ENCODE measurements at places on chromosomes 11 and 22.

DNA sequence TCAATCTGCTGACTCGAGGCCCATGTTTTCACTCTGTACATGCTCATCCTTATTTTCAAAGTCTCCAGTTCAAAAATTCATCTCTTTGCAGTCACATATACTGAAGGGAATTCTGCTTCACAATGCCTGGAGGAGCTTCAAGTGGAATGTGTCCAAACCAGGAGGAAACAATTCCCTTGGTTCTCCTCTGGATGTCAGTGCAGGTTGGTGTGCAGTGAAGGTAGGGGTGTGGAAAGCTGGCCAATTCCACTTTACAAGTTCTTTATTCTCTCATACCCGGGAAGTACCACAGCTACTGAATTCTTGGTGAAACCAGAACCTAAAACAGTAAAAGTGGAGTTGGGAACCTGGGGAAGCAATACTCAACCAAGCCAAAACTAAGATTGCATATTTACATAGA, 57.3 kb downstream of the BDNF start:
- no peak for DNase-seq

- no peak for DNase-seq
Measured at GRCh38 chr11:68924073-68924925, 20.6 kb downstream of the IGHMBP2 start.

GRCh38 chr22:19764636-19765476, 4.3 kb downstream of the TBX1 start:
- no peak for DNase-seq

GRCh38 chr11:13963949-13964770, 1.6 kb downstream of the SPON1 start:
- no peak for DNase-seq

- no peak for DNase-seq
Measured at GRCh38 chr11:47184711-47185304, 1.4 kb downstream of the PACSIN3 start.

DNA sequence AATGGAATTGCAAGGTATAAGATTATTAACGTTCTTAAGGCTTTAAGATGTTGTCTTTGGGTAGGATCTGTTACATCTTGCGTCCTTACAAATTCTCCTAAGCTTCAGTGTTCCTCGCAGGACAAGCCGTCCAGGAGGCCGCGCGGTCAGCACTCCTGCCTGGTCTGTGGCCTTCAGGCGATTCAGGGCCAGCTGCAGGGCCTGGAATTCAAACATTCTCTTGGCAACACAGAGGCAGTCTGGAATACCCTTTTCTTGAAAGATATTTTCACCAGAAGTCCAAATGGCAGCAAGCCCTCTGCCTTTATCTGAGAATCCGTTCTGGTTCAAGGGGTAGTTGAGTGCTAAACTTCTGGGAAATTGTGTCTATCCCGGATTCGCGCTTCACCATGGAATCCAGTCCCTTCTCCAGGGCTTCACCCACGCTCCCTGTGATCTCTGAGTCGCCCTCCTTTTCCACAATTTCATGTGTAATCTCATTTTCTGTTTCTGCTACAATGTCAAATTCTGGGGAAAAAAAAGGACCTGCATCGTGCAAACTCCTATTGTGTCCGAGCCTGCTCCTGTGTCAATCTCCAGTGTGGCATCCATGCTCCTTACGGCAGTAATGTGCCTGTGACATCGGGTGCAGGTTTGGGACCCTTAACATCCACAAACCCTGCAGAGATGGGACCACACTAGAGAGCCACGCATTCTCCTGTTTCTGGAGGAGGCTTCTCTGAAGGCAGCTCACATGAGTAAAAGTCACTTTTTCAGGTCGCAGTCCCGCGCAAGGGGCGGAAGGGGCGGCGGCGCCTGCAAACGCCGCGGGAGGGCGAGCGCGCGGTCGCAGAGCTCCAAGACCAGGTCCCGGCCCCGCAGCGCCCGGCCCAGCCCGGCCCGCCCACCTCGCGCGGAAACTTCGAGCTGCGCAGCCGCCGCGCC, 25.4 kb upstream of the SORL1 start:
- DNase-seq = peak; percentile 58

GRCh38 chr11:114129699-114130098, 70.2 kb downstream of the ZBTB16 start:
- DNase-seq = no peak

DNA sequence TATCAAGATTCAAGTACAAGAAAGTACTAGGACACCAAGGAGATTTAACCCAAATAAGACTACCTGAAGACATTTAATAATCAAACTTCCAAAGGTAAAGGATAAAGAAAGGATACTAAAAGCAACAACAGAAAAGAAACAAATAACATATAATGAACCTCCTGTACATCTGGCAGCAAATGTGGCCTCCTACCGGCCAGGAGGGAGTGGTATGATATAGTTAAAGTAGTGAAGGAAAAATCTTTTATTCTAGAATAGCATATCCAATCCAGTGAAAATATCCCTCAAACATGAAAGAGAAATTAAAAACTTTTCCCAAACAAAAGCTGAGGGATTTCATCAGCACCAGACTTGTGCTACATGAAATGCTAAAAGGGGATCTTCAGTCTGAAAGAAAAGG, 104.7 kb upstream of the GUCY1A2 start:
- DNase-seq = no peak

DNA sequence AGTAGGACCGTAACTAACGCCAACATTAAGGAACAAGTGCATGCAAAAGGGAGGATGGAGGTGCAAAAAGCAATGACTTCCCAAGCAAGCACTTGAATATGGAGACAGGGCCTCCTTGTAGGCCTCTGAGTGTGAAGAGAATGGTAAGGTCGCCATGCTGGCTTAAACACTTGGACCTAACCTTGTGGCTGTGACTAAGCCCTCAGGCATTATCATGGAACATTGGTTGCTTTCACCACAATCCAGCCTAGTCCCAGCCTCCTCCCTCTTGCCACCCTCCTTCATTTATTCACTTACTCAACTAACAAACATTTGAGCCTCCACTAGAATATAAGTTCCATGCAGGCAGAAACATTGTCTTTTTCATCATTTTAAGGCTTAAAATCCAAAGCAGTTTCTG, 11.9 kb upstream of the SYTL2 start:
- no peak for DNase-seq

DNA sequence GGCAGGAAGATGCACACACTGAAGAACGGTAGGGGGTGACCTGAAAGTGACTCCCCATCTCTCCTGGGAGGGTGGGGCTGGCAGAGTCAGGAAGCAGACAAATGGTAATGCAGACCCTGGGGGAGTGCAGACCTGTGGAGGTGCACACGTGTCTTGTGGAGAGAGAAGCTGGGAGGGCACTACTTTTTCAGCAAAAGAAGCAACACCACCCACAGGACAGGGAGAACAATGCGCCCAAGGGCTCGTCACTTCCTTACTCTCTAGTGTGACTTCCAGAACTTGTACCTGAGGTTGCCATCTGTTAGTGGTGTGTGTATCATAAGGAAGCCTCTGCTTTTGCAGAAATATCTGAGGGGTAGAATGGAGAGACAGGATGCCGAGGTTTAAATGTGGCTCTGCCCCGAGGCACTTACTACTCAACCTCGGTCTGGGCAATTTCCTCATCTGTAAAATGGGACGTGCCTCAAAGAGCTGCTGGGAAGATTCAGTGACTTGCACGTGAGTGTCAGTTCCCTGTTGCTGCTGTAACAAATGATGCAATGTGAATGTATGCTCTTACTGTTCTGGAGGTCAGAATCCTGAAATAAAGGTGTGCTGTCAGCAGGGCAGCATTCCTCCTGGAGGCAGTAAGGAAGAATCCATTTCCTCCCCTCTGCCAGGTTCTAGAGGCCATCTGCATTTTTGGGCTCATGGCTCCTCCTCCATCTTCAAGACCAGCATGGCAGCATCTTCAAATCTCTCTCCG, 323.4 kb downstream of the SHANK2 start:
- no peak for DNase-seq

DNA sequence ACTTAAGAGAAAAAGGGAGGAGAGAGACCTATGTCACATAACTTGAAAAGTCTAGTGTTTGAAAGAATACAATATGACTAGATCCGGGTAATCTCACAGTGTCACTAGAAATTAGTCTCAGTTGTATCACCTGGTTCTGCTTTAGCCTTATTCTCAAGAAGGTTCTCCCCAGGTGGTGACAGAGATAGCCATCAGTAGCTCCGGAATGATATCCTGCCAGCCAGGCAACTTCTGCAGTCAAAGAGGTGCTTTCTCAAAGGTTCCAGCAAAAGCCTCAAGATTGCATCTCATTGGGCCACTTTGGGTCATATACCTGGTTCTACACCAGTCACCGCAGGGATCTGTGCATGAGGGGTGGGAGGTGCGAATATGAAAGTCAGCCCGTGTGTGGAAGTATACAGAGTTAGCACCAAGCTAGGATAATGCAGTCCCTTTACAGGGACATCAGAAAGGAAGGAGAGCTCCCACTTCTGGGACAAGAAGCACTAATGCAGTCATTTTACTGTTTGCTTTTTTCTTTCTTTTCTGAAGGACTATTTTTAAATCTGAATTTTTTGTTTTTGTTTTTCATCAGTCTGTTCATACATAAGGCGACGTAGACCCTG, 61.1 kb downstream of the CYB5R2 start:
- DNase-seq = no peak

DNA sequence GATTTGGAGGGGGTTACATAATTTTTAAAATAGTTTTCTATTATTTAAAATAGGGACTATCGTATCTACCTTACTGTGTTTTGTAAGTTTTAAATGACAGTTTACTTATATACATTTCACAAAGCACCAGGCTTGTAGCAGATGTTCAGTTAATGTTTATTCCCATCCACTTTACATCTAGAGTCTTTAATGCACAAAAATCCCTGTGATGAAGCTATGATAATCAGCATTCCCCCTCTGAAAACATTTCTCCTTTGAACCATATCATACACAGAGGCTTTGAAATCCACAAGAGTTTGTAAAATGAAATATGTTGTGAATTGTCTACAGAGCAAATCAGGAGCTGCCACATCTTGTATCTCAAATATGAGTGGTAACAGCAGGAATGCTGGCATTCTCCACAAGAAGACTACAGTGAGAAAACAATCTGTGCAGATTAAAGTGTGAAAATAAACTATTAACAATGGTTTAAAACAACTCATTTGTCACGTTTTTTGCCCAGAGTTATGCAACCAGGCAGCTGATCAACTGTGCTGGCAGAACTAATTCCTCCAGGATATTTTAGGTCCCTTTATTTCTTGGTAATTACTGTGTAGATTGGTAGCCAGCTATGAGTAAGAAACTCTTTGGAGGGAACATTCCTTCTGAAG, 699.1 kb upstream of the ARHGAP42 start:
- DNase-seq = no peak

DNA sequence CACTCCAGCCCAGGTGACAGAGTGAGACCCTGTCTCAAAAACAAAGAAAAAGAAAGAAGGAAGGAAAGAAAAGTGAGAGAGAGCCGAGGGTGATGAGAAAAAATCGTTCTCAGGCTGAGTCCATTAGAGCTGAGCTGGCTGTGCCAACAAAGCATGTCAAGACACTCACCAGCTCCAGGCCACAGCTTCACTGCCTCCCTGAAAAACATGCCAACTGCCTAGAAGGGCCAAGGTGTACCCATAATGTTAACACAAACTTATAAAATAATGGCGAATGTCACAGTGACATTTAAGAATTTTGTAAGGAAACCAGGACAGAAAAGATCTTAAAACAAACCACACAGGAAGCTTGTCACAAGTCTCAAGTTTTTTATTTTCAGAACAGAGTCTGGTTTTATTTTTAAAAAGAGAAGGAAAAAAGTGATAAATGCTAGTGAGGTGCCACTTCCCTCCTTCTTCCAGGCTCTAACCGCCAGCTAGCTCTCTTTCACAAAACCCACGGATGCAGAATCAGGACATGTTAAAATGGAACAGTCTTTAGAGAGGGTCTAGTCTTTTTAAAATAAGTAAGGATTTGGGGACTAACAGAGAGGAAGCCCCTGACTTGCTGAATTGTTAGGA, 5.1 kb downstream of the TMEM121B start:
- DNase-seq = no peak

GRCh38 chr11:87428266-87428665, 390.5 kb downstream of the TMEM135 start:
- DNase-seq = no peak

GRCh38 chr22:39434243-39434653, 22.6 kb upstream of the MGAT3 start:
- DNase-seq = no peak

GRCh38 chr11:66546368-66546965, at the start of gene ACTN3:
Gene ACTN3 (plus strand): TSS chr11:66546903. CDS start chr11:66546938, 35 bp downstream.
- no peak for DNase-seq

DNA sequence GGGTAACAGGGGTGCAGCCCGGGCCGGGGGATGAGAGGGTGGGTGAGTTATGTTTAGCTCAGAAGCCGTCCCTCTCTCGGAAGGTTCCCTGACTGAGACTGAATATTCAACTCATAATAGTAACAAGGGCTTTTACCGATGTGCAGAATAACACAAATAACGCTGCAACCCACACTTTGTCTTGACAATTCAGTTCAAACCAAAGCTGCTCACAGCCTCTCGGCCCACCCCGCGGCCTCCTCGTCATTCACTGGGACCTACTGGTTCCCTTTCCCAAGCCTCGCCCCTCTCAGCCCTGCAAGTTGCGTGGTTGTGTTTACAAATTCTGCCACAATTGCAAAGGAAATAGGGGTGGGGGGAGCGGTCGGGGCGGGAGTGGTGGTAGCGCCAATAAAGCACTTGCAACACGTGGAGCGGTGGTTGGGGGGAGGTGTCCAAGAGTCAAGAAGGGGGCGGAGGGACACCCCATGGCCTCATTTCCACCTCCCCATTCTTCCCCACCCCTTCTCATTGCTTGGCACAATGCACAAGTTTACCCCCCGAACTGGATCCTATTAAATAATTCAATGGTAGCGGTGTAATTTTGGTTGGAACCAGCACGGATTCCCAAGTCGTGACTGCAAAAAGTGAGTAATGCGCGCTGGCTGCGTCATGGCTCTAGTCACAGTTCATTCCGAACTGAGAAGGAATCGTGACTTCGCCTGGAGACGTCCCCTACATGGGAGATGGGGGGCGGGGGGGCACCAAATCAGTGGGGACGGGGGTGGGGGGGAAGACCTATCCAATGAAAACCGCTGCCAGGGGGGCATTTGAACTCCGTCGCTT, 102.0 kb upstream of the HSD17B12 start:
- no peak for DNase-seq

DNA sequence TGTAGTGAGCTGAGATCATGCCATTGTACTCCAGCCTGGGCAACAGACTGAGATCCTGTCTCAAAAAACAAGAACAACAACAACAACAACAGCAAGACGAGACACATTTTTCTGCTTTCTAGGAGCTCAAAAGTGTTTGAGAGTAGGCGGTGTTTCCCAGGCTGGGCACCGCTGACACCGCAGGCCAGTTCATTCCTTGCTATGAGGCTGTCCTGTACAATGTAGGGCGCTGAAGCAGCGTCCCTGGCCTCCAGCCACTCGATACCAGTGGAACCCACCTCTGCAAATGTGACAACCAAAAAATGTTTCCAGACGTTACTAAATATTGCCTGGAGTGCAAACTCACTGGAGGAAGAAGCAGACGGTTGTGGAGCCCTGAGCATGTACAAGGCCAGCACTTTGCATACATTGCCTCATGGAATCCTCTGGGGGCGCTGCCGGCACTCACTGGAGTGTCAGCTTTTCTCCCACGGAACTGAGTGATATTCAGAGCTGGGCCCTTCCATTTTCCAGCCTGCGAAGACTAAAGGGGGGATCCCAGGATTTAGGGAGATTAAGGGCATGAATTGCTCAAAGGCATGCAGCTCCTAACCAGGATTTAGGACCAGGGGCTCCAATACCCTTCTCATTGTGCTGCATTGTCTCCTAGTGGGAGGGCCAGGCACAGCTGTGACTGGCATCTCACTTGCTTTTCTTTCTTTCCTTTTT, 5.8 kb upstream of the MIEF1 start:
- DNase-seq = no peak

- peak; percentile 67 for DNase-seq
Measured at GRCh38 chr11:48020092-48020755, 39.9 kb downstream of the PTPRJ start.
